ENCODE measurements at places on chromosomes 12 and 14. TPM values are rescaled to one million over a fixed set of nuclear protein-coding genes. Genes with fewer than 3 reads are reported as not detected.
A peak's percentile ranks its signal among the peaks of the same experiment; 100 is the strongest.

GRCh38 chr14:88791252-88791621 lies 1.5 kb downstream of the EML5 start:
- ATAC-seq = no peak

- peak; percentile 71 for ATAC-seq
Observed at GRCh38 chr12:100375038-100375735, 18.3 kb downstream of the SLC17A8 start.

- ATAC-seq = no peak
Observed at GRCh38 chr14:31968107-31968810, 108.8 kb upstream of the ARHGAP5 start.

DNA sequence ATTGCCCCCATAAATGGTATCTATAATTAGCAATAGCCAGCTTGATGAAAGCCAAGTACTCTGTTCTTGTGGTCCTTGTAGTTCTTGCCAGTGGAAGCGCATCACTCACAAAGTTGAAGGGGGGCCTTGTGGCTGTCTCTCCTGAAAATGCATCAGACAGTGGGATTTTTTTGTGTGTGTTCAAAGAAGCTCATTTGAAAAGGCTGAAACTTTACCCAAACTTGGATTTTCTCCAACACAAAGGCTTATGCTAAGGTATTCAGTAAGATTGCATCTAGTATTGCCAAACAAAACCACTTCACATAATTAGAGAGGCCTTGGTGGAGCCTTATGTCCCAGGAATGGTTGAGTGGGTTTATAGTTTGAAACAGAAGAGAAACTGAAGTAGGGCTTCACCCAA lies 216.7 kb upstream of the TMTC1 start:
- ATAC-seq = peak; percentile 62

- no peak for ATAC-seq
Observed at GRCh38 chr14:80211153-80212022, at the start of gene DIO2. Gene DIO2 (minus strand): TSS chr14:80211504. CDS start chr14:80211472, 32 bp downstream.

GRCh38 chr12:82781309-82781997 lies 94.7 kb downstream of the TMTC2 start:
- peak; percentile 90 for ATAC-seq

- peak; percentile 71 for ATAC-seq
Observed at GRCh38 chr14:22472935-22473854, 115.8 kb downstream of the DAD1 start.

GRCh38 chr12:63276537-63277365 lies 125.8 kb upstream of the AVPR1A start:
- peak; percentile 90 for ATAC-seq

- ATAC-seq = no peak
Observed at GRCh38 chr14:71121711-71122110, 214.5 kb downstream of the PCNX1 start.

- ATAC-seq = no peak
Observed at GRCh38 chr12:19978193-19978592, 390.1 kb upstream of the PDE3A start.

DNA sequence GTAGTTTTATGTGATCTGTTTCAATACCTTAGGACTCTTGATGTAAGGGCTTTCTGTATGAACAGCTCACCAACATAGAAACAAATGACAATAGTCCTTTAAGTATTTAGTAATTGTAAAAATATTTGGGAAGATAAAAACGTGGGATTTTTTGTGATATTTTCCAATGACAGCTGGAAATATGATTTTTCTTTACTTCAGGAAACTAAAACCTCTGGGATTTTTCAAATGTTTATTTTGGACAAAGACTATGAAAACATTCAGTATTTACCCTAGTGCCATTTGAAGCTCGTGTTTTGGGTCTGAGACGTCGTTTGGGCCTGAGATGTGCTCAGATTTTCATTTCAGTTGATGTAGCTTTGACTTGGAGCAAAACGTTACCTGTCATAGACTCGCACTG lies 240.0 kb downstream of the BMP4 start:
- ATAC-seq = no peak

- ATAC-seq = peak; percentile 73
Observed at GRCh38 chr12:121391619-121392324, 8.1 kb upstream of the RNF34 start.

DNA sequence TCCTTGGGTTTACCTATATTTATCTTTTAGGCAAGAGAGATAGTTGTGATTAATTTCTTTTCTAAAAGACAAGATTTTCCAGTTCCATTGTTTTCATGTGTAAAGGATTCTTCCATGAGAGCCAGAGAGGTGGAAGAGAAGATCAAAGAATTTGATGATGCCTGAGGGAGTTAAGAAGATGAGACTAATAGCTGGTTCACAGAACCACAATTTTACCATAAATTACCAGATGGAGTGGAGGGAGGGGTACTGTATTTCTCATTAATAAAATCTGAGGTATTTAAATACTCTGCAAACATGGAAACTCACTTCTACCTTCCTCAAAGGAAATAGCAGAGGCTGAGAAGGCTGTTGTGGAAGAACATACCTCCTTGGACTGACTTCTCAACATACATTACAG lies 34.6 kb downstream of the ALKBH1 start:
- ATAC-seq = peak; percentile 65

- ATAC-seq = peak; percentile 95
Observed at GRCh38 chr14:26887847-26888246, 290.0 kb upstream of the NOVA1 start.

DNA sequence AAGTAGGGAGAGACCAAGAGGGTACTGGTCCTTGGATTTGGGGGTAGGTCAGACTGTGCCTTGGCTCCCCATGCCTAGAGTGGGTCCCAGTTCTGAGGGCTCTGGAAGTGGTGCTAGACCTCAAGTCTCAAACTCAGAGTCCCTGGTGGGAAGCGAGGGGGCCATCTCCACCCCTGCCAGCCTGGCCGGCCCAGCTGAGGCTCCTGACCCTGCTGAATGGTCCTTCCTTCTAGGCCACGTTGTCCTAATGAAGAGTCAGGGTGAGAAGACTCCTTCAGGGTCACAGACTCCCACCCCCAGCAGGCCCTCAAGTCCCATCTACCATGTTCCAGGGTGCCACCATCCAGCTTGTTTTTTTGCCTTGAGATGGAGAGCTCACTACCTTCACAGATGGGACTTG lies 12.9 kb downstream of the SERPINA6 start:
- ATAC-seq = no peak

- no peak for ATAC-seq
Observed at GRCh38 chr12:123617580-123617979, 15.7 kb downstream of the DDX55 start.

- ATAC-seq = no peak
Observed at GRCh38 chr12:117742721-117743120, 226.1 kb downstream of the KSR2 start.

DNA sequence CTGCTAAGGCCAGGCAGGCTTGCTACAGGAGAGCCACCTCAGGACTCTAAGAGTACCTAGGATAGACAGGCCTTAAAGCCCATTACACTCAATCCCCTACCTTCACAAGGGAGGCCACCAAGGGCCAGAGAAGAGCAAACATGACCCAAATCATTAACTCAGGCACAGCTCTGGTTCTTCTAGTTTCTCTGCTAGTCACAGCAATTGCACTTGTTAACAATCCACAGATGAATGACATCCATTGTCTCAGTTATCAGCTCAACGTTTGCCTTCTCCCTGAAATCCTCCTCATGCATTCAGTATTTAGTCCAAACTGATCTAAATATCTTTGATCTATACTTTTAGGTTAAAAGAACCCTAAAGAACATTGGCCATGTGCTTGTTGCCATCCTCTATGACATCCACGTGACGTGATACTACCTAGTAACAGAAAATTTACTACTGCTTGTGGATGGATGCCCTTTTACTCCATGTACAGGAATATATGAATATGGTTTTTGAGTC lies 164.5 kb downstream of the STXBP6 start:
- no peak for ATAC-seq

GRCh38 chr14:24659916-24660570 lies 26.1 kb upstream of the GZMB start:
- ATAC-seq = no peak

- no peak for ATAC-seq
Observed at GRCh38 chr12:58732894-58733293, 187.4 kb downstream of the LRIG3 start.

DNA sequence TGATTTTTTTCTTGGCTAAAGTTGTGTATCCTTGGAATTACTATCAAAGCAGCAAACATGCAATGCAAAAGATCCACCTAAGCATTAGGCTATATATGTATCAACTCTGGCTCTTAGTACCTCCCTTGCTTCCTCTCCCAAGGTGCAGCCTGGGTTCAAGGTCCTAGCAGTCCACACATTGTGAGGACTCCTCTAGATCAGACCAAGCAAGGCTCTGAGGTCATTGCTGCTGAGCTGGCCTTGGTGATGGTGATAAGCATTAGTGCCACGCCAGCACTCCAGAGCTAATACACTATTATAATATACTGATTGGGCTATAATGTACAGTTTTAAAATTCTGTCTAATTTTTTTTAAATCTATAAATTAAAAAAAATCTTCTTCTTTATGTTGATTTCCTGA lies 196.9 kb upstream of the BTG1 start:
- ATAC-seq = no peak

- peak; percentile 65 for ATAC-seq
Observed at GRCh38 chr14:51780006-51780692, 80.3 kb upstream of the GNG2 start.

DNA sequence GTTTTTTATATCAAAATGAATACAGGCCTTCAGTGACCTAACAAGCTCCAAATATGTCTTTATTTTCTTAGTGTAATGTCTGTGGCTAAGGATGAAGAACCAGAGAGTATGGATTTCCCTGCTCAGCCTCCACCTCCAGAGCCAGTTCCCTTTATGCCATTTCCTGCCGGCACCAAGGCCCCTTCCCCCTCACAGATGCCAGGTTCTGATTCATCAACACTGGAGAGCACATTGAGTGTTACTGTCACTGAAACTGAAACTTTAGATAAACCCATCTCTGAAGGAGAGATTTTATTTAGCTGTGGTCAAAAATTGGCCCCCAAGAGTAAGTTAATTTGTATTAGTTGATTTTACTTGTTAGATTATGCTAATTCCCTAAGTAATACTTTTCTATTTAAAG lies 61.0 kb downstream of the KIAA0586 start:
- no peak for ATAC-seq

DNA sequence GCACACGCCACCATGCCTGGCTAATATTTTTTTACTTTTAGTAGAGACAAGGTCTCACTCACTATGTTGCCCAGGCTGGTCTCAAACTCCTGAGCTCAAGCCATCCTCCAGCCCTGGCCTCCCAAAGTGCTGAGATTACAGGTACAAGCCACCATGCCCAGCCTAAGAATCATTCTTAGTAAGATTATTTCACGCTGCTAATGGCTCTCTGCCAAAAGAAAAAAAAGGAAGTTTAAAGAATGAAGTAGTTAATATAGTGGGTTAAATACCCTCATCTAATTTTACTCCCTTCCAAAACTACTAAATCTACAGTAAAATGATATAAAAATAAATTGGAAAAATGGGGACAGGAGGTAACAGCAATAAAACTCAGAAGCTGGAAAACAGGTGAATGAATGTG lies 2.6 kb downstream of the ETFRF1 start:
- ATAC-seq = no peak

- ATAC-seq = no peak
Observed at GRCh38 chr14:89186856-89187376, 230.1 kb downstream of the FOXN3 start.

- no peak for ATAC-seq
Observed at GRCh38 chr12:71441836-71442566, 2.4 kb downstream of the LGR5 start.

DNA sequence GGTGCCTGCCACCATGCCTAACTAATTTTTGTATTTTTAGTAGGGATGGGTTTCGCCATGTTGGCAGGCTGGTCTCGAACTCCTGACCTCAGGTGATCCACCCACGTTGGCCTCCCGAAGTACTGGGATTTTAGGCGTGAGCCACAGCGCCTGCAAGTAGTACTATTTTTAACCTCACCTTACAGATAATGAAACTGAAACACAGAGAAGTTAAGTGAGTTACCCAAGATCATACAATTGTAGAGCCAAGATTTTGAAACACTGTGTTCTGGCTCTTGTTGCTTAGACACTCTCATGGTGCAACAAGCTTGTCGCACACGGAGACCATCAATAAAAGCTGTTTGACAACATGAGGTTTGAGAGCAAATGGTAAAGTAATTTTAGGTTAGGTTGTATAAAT lies 159.1 kb upstream of the LMNTD1 start:
- no peak for ATAC-seq

GRCh38 chr14:52110441-52111086 lies 41.7 kb upstream of the NID2 start:
- ATAC-seq = no peak

DNA sequence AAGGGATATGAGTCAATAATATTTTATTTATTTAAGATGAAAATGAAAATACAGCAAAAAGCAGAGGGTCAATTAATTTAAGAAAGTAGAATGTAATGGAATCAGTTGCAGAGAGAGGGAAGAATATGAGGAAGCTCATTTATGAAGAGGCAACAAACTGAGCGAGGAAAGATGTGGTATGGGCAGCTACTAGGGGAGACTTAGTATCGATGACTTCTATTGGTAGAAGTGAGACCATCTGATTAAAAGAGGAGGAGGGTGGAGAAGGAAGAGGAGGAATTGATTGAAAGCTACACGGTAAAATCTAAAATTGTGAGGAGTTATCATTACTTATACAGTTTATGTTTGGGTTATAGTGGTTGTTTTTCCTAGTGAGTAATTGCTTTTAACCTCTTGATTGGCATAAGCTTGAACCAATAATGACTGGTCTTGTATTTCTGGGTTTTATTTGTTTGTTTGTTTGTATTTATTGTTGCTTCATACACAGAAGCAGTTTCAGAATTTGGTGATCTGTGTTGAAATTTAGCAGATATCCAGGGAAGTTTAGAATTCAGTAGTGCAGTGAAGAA lies 121.0 kb downstream of the LRRIQ1 start:
- ATAC-seq = no peak

- ATAC-seq = peak; percentile 50
Observed at GRCh38 chr12:64461634-64462414, 9.9 kb downstream of the TBK1 start.

GRCh38 chr14:49420201-49420600 lies 166.0 kb downstream of the RPS29 start:
- ATAC-seq = no peak

DNA sequence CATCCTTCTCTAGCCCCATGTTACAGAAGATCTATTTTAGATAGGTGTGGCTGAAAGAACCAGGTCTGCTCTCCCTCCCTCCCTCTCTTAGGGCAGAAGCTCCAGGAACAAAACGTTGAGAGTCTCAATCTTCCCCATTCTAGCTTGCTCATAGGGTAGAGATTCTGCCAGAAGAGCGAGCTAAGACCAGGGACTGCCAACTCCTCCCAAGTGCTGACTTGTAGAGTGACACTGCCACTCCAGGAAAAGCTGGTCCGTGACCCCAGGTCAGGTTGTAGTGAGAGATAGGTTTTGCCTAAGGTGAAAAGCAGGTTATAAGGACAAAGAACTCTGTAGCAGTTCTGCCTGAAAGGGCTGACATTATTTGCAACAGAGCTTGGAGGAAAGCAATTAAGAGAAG lies 73.4 kb downstream of the INSM2 start:
- no peak for ATAC-seq

GRCh38 chr12:3489057-3489456 lies 1.9 kb upstream of the PRMT8 start:
- no peak for ATAC-seq

Gene LPAR5
- total RNA-seq = 0.20 TPM

Gene ITGB7
- total RNA-seq = 0.14 TPM

Gene PSEN1
- total RNA-seq = 55.1 TPM

Gene P2RX7
- 0.38 TPM for total RNA-seq

Gene HDAC7
- 9.8 TPM for total RNA-seq

Gene KLRC3
- not detected for total RNA-seq

Measured in motor neuron (in vitro differentiated cells).